Activated naive CD4-positive, alpha-beta T cell (primary cell): ENCODE measurements at places on chromosomes 7 and 10.

DNA sequence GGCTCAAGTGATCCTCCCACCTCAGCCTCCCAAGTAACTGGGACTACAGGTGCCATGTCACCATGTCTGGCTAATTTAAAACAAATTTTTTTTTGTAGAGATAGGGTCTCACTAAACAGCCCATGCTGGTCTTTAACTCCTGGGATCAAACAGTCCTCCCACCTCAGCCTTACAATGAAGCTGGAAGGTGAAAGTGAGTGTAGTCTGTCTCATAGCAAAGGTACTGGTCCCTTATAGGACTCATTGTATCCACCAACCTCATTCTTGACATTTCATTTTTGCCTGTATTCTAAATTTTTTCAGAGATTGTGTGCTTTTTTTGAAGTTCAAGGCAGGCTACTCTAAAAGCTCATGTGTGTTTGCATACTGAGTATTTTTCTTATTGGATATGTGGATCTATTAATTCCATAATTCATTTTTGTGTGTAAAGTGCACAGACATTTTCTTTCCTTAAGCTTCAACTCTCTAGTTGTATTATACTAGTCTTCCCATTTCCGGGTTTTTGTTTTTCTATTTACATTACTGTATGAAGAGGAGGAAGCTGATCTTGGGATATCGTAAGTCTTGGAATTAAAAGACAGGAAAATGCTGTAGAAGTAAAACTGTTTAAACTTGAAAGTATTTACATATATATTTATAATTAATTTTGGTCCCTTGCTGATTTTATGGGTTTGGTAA is 13.3 kb downstream of the KMT2E start:
- no peak for DNase-seq

DNA sequence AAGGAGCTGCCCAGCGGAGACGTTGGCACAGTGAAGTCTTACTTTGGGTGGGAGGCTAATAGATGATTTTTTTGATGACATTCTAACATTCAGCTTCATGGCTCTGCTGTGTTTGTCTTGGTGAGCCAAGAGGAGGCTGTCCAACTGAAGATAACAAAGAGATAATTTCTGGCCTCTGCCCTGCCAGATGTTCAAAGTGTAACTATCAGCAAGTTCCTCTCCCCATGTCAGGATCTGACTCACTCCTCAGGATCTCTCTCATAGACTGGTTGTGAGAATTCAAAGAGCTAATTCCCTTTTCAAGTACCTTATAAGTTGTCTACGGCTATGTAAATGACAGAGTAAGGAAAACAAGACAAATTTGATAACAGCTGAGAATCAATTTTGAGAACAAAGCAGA is 1340.9 kb downstream of the XPNPEP1 start:
- DNase-seq = no peak

DNA sequence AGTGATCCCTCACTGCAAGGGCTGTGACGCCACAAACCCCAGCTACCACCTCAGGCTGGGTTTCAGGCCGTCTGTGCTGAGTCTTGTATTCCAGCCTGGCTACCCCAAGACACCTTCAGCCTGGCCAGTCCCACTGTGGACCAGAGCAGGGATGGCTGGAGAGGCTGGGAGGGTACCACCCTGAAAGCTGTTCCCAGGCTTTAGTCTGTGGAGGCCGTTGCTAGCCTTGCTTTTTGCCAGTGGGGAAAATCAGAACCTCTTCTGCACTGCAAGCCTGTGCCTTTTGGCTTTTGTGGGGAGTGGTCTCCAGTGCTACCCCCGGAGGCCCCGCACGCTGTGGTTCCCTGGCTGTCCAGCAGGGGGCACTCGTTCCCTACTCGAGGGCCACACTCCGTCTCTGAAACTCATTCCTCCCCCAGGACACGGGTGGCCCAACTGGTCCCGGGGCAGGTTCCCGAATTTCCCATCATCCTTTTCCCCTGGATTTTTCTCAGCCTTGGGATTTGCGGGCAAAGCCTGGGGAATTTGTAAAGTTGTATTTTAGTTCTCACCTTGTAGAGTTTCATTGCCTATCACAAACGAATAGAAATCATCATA is 128.4 kb upstream of the BTBD16 start:
- no peak for DNase-seq

DNA sequence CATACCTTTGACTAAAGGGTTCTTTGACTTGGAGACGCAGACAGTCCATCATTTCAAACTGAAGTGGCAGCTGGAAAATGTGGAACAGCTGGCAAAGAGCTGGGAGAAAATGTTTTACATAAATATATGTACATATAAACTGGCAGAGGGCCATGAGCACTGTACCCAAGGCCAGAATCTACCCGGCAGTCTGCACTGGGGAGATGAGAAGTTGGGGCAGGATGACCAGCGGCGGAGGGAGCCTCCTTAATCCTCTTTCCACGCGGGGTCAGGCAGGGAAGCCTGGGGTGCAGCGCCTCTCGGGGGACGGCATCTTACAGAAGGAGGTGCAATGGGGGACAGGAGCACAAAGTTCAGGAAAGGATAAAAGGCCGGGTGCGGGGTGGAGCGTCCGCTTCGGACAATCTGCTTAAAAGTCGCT is 1.3 kb downstream of the GLI3 start:
- no peak for DNase-seq

DNA sequence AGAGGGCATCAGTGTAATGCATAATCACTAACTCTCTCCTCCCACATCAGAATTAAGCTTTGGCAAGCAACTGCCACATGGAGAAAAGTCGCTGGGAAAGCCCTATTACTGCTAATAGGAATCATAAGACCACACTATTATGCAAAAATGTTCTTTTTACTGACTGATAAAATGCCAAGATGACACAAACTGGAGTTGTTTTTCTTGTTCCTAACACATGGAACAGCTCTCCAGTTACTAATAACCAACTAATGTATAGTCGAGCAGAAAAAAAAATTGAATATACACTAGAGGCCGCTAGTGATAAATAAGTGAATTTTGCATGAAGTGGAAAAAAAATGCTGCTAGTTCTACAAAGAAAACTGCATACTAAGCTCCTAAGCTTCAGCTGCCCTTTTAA is 165.6 kb downstream of the TPK1 start:
- no peak for DNase-seq

DNA sequence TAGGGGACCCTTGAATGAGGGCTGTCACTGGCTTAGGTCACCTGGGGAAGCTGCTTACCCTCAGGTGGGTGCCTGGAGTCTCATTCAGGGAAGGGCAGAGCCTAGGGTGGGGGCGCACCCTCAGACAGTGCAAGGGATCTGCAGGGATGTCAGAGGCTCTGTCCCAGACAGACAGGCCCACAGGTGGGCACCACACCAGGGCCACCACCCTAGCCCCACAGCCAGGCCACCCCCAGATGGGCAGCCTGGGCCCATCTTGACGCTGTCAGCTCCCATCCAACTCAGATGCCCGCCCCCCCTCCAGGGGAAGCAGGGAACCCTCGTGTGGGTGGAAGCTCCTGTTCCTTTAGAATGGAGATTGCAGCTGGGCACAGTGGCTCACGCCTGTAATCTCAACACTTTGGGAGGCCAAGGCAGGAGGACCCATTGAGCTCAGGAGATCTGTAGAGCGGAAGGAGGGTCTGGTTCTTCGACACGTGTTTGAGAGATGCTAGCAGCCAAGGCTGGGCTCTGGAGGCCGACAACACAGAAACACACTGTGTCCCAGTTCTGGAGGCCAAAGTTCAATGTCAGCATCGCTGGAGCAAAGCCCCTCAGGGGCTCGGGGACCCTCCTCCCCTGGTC is 58.5 kb upstream of the DNAJB6 start:
- no peak for DNase-seq

DNA sequence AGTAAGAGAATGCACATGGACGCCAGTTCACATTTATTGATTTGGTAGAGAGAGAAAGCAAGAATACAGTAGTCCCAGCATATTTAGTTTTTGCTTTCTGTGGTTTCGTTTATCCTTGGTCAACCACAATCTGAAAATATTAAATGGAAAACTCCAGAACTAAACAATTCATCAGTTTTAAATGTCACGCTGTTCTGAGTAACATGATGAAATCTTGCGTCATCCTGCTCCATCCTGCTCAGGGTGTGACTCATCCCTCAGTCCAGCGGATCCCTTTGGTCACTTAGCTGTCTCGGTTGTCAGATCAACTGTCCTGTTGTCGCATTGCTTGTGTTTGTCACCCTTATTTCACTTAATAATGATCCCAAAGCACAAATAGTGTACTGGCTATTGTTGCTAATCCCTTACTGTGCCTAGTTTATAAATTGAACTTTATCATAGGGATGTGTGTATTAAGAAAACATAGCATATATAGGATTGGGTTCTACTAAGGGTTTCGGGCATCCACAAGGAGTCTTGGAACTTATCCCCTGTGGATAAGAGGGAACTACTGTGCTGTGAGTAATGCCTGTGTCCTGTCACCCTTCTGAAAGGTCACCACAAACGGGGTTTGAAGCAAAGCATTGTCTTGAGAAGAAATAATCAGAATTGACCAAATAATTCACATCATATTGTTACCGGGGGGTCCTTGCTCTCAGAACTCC is 73.6 kb downstream of the OTUD1 start:
- DNase-seq = no peak

- DNase-seq = no peak
These were observed 13.8 kb downstream of the VIPR2 start for GRCh38 chr7:159130820-159131219.

GRCh38 chr10:43234471-43235041 is 32.3 kb downstream of the RASGEF1A start:
- no peak for DNase-seq

GRCh38 chr7:28955718-28956607 is 2.2 kb downstream of the TRIL start:
- DNase-seq = no peak

DNA sequence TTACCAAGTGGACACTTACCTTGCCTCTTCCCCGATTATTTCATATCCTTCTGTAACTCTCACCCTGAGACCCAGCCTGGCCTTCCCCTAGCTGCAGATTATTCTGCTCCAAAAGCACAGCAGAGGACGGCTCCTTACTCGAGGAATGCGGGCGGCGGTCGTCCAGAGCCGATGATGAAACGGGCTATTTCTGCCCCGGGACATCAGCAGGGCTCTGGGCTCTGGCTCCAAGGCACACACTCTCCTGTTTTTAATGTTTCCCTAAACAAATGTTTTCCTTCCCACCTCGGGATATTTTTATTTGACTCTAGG is 343 bp upstream of the C10orf71 start:
- no peak for DNase-seq

- no peak for DNase-seq
These were observed 145.6 kb downstream of the EXOC4 start for GRCh38 chr7:133398506-133398905.

GRCh38 chr10:57776688-57777432 is 490.8 kb downstream of the IPMK start:
- DNase-seq = no peak

DNA sequence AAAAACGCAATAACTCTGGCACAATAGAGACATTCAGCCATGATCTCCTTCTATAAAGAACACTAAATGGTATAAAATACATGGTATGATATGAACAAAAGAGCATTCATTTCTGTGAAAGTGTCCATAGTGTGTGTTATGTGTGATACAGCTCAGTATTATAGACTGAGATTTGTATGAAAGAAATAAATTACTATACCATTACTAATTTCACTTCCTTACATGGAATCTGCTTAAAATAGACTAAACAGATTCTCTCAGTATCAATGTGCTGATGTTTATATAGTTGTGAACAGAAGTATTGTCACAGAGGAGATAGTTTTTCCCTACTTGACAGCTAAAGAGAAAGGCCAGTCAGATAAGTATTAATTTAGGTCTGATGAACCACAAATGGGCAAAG is 10.8 kb downstream of the SEMA3A start:
- no peak for DNase-seq

GRCh38 chr10:58795560-58795959 is 282.9 kb downstream of the BICC1 start:
- DNase-seq = no peak

DNA sequence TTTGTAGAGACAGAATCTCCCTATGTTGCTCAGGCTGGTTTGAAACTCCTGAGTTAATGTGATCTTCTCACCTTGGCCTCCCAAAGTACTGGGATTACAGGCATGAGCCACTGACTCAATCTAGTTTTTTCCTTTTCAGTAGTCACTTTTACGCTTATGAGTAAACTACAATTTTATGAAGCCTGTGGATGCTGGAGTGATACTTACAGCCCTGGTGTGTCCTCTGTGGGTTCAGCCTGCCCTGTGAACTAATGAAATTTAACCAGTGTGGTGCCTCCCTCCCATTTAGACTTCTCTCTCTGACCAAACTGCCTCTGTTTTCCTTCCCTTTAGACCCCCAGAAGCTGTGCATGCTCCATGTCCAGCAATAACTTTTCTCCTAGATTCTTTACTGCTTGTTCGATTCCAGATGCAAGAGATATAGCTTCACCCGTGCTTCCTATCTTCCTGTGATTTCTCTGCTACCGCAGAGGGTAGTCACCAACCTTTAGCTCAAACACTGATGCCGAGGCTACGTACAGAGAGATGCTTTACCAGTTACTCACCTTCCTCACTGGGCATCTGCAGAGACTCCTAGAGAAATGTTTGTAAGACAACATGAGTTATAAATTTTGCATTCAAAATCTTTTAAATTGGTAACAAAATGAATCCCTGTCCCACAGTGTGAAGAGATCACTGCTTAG is 90.8 kb downstream of the KIAA1217 start:
- DNase-seq = no peak

GRCh38 chr10:48976196-48976595 is 36.6 kb upstream of the LRRC18 start:
- DNase-seq = no peak

- no peak for DNase-seq
These were observed 27.1 kb downstream of the NMT2 start for GRCh38 chr10:15141136-15142054.

DNA sequence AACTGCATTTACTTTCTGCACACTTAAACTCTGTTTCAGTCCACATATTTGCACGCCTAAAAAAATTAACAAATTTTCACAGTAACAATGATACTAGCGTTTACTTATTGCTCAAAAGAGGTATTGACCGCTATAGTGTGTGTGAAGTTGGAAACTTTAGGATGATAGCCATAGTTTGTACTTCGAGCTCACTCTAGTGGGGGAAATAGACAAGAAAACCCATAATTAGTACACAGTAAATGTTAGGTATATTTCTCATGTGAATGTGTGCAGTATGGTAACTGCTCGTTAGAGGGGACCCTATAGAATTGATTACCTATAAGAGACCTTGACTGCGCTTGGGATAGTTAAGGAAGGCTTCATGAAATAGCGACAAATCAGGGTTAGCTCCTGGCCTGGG is 238.4 kb downstream of the AUTS2 start:
- no peak for DNase-seq

- no peak for DNase-seq
These were observed 94.4 kb upstream of the KIAA1217 start for GRCh38 chr10:24114556-24114955.

DNA sequence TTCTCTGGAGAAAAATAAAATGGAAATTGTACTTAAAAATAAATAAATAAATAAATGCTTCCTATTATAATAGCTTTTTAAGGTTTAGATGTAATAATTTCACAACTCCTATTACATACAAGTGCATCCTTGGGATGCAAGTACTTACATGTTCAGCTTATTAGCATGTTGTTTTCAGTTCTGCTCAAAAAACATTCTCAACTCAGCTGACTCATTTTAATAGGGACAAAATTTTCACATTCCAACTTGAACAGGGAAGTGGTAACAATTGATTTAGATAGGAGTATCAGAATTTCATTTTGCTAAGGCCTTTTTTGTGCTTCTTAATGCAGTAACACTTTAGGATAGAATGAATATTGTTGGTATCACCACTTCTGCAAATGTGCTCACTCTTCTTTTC is 16.7 kb upstream of the PAPSS2 start:
- DNase-seq = no peak

GRCh38 chr7:116434820-116435341 is 64.7 kb upstream of the CAV2 start:
- DNase-seq = no peak
